ENCODE measurements at places on chromosomes 7 and 10.

DNA sequence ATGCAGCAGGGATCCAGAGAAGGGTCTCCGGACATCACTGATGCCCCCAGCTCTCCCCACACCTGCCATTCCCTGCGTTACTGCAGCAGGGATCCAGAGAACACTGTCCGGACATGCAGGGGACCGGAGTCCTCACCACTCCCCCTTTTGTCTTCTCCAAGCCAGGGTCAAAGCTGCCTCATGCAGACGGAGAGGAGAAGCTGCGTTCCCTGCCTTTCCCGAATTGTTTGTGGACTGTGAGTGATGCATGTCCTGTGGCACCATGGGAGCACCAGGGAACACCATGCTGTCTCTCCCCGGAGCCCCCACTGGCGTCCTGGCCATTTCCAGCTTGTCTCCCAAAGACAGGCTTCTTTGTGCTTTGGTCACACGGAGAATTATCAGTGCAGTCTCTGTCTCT, 599.7 kb downstream of the PTPRN2 start:
- DNase-seq: no peak

- no peak for DNase-seq
These were observed 852 bp upstream of the PRKAR1B start for GRCh38 chr7:727806-728460.

- no peak for DNase-seq
These were observed 2.8 kb downstream of the PDGFA start for GRCh38 chr7:516606-517456.

- no peak for DNase-seq
These were observed 44.4 kb upstream of the AKR1C2 start for GRCh38 chr10:5047912-5048628.

GRCh38 chr7:141072548-141073172, 1.2 kb upstream of the TMEM178B start:
- no peak for DNase-seq
